ENCODE measurements at places on chromosomes 6 and 20.

- peak; percentile 33 for DNase-seq
Observed at GRCh38 chr20:33685328-33686099, 671 bp downstream of the E2F1 start.

- DNase-seq = no peak
Observed at GRCh38 chr6:159056003-159056402, 11.2 kb upstream of the TAGAP start.

GRCh38 chr20:1627200-1627550, 7.4 kb upstream of the SIRPB1 start:
- no peak for DNase-seq

- no peak for DNase-seq
Observed at GRCh38 chr20:35465976-35466375, 10.6 kb downstream of the CEP250 start.

DNA sequence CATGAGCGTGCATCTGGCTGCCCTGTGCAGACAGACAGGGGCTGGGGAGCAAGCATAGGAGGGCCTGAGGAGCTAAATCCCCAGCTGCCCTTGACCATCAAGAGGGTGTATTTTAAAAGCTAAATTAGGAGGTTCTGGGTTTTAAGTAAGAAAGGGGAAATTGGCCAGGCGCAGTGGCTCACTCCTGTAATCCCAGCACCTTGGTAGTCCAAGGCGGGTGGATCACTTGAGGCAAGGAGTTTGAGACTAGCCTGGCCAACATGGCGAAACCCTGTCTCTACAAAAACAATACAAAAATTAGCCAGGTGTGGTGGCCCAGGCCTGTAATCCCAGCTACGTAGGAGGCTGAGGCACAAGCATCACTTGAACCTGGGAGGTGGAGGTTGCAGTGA, 27.8 kb downstream of the SERPINB6 start:
- DNase-seq = no peak

GRCh38 chr6:49555951-49556350, 5.5 kb downstream of the C6orf141 start:
- DNase-seq = no peak

Data from activated effector memory CD4-positive, alpha-beta T cell treated with Interleukin-2 at 50 U/mL for 16 hours (primary cell).